ENCODE measurements at places on chromosomes 3 and 15.

- DNase-seq = no peak
Observed at GRCh38 chr15:76503804-76504203, 167.2 kb downstream of the ISL2 start.

DNA sequence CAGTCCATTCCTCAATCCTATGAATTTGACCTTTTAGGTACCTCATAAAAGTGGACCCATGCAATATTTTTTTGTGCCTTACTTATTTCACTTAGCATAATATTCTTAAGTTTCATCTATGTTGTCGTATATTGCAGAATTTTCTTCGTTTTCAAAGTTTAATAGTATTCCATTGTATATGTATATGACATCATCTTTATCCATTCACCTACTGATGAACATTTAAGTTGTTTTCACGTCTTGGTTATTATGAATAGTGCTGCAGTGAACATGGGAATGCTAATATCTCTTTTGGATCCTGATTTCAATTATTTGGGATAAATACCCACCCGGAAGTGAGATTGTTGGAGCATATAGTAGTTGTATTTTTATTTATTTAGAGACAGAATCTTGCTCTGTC is 65.1 kb downstream of the AP4E1 start:
- DNase-seq = no peak

DNA sequence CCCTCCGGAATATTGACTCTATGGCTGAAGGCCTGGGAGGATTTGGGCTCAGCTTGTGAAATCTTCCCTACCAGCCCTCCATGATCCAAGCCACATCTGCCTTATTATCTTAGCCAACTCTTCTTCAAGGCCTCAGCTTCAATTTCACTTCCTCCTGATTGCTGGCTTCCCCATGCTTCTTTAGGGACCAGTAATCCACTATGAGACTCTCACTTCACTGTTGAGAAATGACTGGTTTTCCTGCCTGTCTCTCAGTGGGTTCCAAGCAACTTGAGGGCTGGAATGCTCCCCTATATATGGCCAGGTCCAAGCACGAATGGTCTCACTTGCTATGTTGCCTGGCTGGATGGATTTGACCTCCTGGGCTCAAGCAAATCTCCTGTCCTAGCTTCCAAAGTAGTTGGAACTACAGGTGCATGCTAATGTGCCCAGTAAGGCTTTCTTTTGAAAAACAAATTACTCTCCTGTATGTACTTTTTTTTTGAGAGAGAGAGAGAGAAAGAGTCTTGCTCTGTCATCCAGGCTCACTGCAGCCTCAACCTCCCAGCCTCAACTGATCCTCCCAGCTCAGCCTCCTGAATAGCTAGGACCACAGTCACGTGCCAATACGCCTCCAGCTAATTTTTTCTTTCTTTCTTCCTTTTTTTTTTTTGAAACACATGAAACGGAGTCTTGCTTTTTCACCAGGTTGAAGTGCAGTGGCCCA is 7.9 kb upstream of the PIK3CB start:
- DNase-seq = peak; percentile 79

GRCh38 chr3:115835946-115836345 is 212.6 kb downstream of the GAP43 start:
- no peak for DNase-seq

DNA sequence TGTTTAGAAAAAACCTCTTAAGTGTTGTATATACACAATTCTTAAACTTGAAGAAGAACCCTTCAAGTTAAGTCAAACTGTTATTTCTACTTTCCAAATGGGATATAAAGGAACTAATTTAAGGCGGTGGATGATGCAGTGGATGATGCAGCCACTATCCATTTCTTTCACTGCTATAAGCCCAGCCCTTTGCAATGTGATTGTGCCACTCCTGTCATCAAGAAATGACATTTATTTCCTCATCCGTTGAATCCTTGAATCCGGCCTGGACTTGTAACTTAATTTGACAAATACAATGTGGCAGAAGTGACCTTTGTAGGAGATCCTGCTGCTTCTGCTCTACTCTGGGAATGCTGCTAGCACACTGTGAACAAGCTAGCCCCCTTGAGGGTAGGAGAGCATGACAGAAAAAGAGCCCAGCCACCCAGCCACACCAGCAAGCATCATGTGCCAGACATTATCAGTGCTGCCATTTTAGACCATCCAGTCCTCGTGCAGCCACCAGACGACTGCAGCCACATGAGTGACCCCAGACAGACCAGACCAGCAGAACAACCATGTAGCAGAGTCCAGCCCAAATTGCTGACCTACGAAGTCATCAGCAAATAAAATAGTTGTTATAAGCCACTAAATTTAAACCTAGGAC is 47.4 kb downstream of the UACA start:
- DNase-seq = no peak

- no peak for DNase-seq
Observed at GRCh38 chr3:171836855-171837254, 6.3 kb upstream of the TMEM212 start.

- no peak for DNase-seq
Observed at GRCh38 chr3:53941950-53942349, 50.3 kb upstream of the SELENOK start.

- DNase-seq = no peak
Observed at GRCh38 chr3:137332297-137332696, 374.5 kb downstream of the IL20RB start.

DNA sequence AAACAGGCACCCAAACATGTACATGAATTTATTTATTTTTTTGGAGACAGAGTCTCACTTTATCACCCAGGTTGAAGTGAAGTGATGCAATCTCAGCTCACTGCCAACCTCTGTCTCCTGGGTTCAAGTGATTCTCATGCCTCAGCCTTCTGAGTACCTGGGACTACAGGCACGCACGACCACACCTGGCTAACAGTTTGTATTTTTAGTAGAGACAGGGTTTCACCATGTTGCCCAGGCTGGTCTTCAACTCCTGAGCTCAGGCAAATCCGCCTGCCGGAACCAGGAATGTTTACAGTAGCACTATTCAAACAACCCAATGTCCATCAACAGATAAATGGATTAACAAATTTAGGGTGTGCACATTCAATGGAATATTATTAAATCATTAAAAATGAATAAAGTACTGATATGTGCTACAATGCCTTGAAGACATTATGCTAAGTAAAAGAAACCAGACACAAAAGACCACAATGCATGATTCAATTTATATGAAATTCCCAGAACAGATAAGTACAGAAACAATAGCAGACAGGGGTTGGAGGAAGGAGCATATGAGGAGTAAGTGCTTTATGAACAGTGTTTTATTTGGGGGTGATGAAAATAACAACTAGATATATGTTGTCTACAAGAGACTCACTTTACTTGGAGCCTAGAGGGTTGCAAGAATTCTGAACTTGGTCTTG is 1.3 kb downstream of the LEO1 start:
- no peak for DNase-seq

GRCh38 chr3:190122198-190122771 is 1.6 kb upstream of the P3H2 start:
- no peak for DNase-seq

DNA sequence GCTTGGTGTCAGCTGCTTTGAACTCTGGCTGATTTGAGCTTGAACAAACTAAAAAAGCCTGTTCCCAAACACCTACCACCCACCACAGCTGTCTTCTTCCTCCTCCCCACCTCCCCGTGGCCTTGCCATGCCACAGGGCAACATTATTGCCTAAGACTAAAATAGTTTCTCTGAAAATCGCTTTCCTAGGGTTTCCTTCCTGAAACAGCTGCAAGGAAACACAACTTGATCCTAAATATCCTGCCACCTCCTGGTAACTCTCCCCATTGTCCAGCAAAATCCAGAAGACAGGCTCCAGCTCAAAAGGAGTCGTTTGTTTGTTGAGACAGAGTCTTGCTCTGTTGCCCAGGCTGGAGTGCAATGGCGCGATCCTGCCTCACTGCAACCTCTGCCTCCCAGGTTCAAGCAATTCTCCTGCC is 193.9 kb upstream of the TPM1 start:
- peak; percentile 42 for DNase-seq

DNA sequence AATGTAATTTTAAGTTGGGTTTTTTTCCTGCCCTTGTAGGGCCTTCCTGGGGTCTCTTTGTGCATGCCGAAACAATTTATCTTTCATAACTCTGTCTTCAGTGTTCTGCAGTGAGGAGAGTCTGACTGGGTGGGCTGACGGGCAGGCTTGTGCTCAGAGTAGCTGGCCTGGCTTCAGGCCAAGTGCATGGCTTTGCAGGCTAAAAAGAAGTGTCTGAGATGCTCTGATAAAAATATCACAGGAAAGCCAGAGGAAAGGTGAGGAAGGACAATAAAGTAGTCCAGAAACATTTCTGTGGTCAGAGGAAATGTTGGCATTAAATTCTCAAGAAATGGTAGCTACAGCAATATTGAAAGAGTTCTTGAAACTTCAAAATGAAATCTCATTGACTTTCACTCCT is 25.5 kb downstream of the ST3GAL6 start:
- DNase-seq = no peak

- DNase-seq = peak; percentile 5
Observed at GRCh38 chr15:62021991-62022600, 38.2 kb downstream of the VPS13C start.

DNA sequence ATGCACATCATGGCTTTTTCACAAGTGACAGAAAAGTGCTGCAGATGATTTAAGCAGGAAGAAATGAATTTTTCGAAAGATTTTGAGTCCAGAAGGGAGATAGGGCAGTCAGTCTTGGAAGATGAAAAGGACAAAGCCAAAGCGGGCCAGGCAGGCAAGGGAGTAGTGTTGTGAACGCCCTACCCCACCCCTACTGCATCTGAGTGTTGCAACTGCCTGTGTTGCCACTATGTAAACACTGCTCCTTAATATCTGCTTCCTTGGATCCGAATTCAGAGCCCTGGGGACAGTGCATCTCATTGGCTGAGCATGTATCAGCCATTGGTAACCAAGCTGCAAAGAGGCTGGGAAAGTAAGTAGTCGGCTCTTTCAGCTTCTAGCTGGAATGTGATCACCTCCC is 39.0 kb downstream of the CNTN4 start:
- DNase-seq = no peak

GRCh38 chr15:31272558-31273257 is 53.9 kb upstream of the KLF13 start:
- DNase-seq = peak; percentile 70

GRCh38 chr3:143601723-143602484 is 246.4 kb downstream of the SLC9A9 start:
- DNase-seq = peak; percentile 4

Data from suppressor macrophage (primary cell).